ENCODE measurements at places on chromosomes 2 and 18. TPM values are rescaled to one million over a fixed set of nuclear protein-coding genes. Genes with fewer than 3 reads are reported as not detected.

The UNC50 gene
- 37.1 TPM for total RNA-seq

The IL1B gene
- total RNA-seq = not detected

The MC5R gene
- not detected for total RNA-seq

The SP110 gene
- total RNA-seq = 2.2 TPM

The CENPA gene
- total RNA-seq = 34.0 TPM

The CCBE1 gene
- total RNA-seq = 1.3 TPM

The DQX1 gene
- 0.78 TPM for total RNA-seq

The CSRNP3 gene
- total RNA-seq = 4.3 TPM

The ABCG8 gene
- not detected for total RNA-seq

The CNTNAP5 gene
- total RNA-seq = 0.04 TPM

The REG3A gene
- not detected for total RNA-seq

- no peak for DNase-seq
These were observed 417.5 kb downstream of the ZEB2 start for GRCh38 chr2:144102386-144102785.

DNA sequence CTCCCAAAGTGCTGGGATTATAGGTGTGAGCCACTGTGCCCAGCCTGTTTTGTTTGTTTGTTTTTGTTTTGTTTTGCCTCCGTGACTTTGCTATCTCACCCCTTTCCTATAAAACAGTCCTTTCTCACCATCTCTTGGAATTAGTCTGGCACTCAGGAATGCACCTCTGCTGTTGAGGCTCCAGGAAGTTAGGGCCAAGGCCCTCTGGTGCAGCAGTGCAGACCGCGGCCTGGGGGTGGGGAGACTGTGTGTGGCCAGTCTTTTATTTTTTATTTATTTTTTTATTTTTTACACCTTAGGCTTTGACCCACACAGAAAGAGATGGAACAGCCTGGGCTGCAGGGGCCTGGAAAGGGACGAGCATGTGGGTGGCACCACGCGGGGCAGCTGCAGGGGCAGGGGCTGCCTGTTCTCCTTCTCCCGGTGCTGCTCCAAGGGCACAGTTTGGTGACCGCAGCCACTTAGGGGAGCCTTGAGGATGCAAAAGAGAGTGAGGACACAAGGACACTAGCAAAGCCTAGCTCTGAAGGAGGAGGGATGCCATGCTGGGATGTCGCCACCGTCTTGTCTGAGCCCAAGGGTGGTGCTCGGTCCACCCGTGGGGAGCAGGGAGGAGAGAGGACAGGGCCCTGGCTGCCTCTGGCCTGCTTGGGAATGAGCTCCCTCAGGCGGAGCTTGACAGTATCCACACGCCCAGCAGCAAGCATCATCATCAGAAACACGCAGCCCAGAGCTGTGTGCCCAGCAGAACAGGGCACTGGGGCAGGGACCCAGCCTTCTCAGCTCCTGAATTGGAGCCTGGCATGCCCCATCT lies 19.4 kb upstream of the ALPI start:
- DNase-seq = peak; percentile 83

DNA sequence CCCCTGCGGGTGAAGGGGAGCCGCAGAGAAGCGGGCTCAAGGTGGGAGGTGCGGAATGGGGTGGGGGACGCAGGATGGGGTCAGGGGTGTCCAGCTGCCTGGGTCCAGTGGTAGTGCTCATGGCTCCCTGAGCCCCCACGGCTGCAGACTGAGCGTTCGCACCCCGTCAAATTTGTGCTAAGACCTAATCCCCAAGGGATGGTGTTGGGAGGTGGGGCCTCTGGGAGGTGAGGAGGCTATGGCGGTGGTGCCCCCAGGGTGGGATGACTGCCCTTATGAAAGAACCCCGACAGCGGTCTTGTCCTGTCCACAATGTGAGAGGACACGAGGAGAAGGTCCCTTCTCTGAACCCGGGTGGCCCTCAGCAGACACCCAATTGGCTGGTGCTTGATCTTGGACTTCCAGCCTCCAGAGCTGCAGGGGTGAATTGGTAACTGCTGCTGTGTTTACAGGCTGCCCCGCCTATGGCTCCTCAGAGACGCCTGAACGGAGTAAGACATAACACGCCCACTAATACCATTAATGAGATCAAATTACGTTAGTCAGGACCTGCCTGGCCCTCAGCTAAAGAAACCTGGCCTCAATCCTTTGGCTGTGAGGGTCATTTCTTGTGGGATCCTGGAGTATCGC lies 42.6 kb downstream of the PXDN start:
- DNase-seq = peak; percentile 80

DNA sequence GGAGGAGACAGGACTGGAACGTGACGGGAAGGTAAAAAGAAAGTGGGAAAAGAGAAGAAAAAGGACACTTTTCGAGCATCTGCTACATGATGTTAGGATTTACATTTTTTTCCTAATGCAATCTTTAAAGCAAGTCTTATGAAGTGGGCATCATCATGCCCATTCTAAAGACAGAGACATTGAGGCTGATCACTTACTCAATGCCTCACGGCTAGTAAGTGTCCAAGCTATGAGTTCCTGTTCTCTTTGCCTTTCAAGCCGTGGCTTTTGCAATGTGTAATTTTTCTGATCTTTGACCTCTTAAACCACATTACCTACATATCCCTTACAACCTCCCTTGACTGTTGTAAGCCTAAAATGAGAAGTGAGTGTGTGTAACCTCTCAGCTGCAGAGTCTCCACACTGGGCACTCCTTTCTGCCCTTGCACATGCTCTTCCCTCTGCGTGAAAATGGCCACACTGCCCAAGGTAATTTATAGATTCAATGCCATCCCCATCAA lies 649.2 kb downstream of the RNF144A start:
- no peak for DNase-seq

DNA sequence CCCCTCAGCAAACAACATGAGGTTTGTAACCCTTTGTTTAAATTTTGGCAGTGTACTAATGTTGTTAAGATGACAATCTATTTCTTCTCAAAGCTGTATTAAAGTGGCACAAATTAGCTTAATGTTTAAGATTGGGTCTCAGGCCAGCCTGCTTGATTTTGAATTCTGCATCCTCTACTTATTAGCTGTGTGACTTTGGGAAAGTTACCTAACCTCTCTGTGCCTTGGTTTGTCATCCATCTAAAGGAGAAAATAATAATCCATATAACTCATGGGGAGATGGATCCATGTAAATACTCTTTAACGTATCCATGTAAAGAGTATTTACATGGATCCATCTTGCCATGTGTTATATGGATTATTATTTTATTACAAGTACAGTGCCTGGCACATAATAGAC lies 2.1 kb downstream of the TRPM8 start:
- no peak for DNase-seq

- DNase-seq = no peak
These were observed 264.0 kb upstream of the EPHA4 start for GRCh38 chr2:221836095-221836494.

DNA sequence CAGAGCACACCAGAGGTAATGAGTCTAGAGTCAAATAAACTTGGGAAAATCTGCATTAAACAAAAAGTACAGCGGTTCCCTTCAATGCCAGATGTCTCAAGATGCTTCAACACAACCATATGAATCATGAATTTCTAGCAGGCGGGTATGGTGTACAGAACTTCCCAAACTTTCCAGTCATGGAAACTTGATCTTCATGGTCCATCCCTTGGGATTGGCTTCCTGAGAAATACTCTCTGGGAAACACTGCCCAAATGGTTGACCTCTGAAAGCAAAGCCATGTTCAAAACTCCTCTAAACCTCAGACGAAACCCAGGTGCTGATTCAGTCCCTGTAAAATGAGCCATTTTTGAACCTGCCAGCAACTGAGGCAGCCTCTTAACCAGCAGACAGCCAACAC lies 16.4 kb upstream of the TMEM247 start:
- DNase-seq = no peak

DNA sequence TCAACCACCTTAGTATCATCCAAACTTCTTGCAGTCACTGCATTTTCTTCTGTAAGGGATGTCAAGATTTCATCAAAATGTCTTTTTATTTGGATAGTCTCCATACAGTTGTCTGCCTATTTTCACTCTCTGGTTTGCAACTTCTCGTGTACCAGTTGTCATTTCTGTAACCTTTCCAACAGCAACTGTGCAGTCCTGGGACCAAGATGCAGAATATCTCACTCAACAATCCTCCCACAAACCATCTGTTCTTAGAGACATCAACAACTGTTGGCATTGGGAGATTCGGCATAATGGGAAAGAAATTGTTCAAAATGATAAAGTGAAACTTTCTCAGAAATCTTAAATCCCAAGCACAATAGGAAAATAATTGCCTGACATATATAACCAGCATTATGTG lies 933.6 kb upstream of the SLC39A10 start:
- no peak for DNase-seq

GRCh38 chr2:131039101-131039440 lies 54.2 kb downstream of the FAM168B start:
- DNase-seq = peak; percentile 36

GRCh38 chr2:105904938-105905337 lies 160.2 kb downstream of the NCK2 start:
- DNase-seq = no peak

- no peak for DNase-seq
These were observed 5.3 kb upstream of the FLACC1 start for GRCh38 chr2:201362396-201362795.

DNA sequence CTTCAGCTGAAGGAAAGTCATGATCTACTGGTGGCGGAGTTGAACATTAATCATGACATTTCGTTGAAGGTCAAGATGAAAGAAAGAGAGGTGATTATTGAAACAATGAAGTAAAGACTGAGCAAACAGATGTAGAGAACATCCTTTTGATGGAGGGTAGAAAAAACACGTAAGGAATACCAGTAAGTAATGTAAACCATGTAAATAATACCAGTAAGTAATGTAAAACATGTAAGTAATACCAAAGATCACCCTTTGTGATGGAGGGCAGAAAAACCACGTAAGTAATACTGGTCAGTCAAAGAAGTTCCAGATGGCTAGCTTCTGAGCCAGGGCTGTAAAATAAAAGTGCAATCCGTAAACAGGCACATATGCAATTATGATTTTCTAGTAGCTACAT lies 1387.7 kb downstream of the SUCLG1 start:
- no peak for DNase-seq

DNA sequence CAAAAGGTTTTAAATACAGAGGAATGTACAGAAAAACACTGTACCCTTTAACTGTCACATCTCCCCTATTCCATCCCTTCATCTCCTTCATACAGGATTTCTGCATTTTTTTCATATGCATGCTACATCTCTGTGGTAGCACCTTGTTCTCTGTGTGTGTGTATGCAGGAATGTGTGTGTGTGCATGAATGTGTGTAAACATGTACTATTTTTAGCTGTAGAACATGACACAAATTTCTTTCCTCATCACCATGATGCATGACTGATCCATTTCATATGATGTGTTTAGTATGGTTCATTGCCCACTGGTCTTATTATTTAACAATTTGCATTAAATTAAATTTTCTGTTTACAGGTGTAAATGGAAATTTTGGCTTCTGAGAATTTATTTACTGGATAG lies 21.5 kb upstream of the ZEB2 start:
- no peak for DNase-seq

- DNase-seq = no peak
These were observed 513.0 kb downstream of the XIRP2 start for GRCh38 chr2:167401309-167401708.

DNA sequence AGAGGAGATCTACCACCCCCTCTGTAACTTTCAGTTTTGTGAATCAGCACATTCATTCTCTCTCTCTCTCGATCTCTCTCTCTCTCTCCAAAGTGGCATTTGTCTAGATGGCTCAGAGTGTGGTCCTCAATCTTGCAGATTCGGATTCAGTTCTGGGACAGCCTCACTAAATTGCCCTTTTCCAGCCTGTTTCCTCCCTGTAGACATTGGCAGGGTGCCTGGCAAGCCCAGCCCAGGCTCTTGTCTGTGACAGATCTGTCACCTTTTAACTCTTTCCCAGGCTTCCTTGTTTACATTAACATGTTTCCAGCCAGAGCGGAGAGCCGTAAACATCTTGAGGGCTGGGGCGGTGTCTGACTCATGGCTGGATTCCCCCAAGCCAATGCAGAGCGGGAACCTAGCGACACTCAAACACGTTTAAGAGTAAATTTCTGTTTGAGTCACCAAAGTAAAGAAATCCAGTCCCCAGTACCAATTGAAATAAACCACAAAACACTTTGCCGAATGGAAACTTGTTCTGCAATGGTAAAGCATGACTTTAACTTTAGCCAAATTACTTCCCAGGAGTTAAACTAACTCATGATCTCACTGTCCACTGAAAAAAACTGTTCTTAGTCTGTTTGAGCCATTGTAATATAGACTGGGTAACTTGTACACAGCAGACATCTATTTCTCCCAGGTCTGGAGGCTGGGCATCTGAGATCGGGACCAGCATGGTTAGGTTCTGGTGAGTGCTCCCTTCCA lies 6.6 kb upstream of the CYP27C1 start:
- DNase-seq = no peak

DNA sequence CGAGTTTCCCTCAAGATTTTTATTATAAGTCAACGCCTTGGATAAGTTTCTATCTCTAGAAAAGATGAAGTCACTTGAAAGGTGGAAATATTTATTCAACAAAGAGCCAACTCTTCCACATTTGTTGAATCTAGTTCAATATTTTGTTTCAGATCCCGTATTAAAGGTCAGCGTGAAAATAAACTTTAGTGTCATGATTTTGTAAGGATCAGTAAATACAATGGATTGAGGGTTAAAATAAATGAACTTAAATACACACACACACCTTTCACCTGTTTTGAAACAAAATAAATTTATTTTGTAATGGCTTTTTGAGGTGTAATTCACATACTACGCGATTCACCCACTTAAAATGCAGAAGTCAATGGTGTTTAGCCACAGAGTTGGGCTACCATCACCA lies 16.0 kb upstream of the NPPC start:
- no peak for DNase-seq

- DNase-seq = no peak
These were observed 271.5 kb upstream of the LYPD1 start for GRCh38 chr2:132941296-132942020.

DNA sequence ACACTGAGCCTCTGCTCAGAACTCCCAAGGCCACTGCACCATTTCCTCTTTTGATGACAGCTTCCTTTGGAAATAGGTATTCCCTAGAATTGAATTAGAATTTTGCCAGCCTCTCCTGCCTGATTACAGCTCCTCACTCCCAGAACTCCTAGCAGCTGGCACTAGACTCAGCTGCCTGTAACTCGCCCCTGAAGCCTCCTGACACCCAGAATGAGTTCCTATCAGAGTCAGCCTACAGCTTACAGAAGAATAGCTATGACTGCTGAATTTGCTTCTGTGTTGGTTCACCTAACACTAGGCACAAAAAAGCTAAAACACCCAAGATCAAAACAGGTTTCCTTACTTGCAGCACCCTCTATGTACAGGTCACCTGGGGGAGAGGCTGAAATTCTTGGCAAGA lies 108.2 kb upstream of the PTPRM start:
- DNase-seq = no peak

- DNase-seq = peak; percentile 18
These were observed 331.6 kb downstream of the SETBP1 start for GRCh38 chr18:45012286-45012685.

- peak; percentile 81 for DNase-seq
These were observed 136.8 kb downstream of the NEDD4L start for GRCh38 chr18:58180738-58181353.

- no peak for DNase-seq
These were observed 118.1 kb upstream of the EPAS1 start for GRCh38 chr2:46179037-46179621.

- DNase-seq = no peak
These were observed 342.0 kb upstream of the DLGAP1 start for GRCh38 chr18:4797002-4797685.

GRCh38 chr18:41043876-41044275 lies 911.2 kb upstream of the PIK3C3 start:
- DNase-seq = no peak

GRCh38 chr2:202612145-202612544 lies 22.6 kb upstream of the FAM117B start:
- DNase-seq = no peak

GRCh38 chr18:46411867-46412690 lies 244.9 kb downstream of the LOXHD1 start:
- DNase-seq = no peak
